ENCODE measurements at places on chromosomes 3 and 15.
A peak's percentile ranks its signal among the peaks of the same experiment; 100 is the strongest.

DNA sequence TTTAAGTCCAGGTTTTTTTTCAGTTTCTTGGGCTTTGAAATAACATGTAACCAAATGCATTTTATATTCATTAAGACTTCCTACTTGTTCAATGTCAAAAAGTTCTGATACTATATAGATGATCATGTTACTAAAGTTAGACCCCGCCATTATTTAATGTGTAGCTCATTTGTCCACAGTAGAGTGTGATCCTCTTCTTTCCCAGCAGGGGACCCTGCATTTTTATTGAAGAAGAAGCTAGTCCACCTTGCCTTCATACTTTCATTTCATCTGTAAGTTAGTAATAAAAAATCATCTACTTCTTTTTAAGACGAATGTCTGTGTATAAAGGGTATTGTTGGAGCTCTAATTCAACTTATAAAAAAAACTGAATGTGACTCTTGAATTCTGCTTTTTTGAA, 404.6 kb downstream of the SI start:
- DNase-seq, result no peak
- H3K36me3 ChIP-seq, result no peaks in the 10 kb centered on the region
- no peak overlapping the region for H3K27ac ChIP-seq
- H3K4me3 ChIP-seq, result no peak overlapping the region
- no peaks in the 10 kb centered on the region for H3K27me3 ChIP-seq

- peaks cover 23% of the 10 kb centered on the region for H3K4me1 ChIP-seq
- peaks cover 5% of the 10 kb centered on the region for H3K27me3 ChIP-seq
- DNase-seq, result no peak
- no peak overlapping the region for H3K27ac ChIP-seq
- H3K36me3 ChIP-seq, result peaks cover 20% of the 10 kb centered on the region
These were observed 91.7 kb downstream of the APBA2 start for GRCh38 chr15:28977377-28978010.

- no peak overlapping the region for H3K4me3 ChIP-seq
- H3K27ac ChIP-seq, result no peak overlapping the region
- peaks cover 4% of the 10 kb centered on the region for H3K36me3 ChIP-seq
- H3K27me3 ChIP-seq, result peaks cover 4% of the 10 kb centered on the region
- H3K4me1 ChIP-seq, result peaks cover 20% of the 10 kb centered on the region
- DNase-seq, result no peak
These were observed 95.4 kb downstream of the RFTN1 start for GRCh38 chr3:16417945-16418739.

- H3K36me3 ChIP-seq, result no peaks in the 10 kb centered on the region
- no peak for DNase-seq
- H3K27me3 ChIP-seq, result no peaks in the 10 kb centered on the region
- no peaks in the 10 kb centered on the region for H3K4me1 ChIP-seq
- no peak overlapping the region for H3K4me3 ChIP-seq
These were observed 510.4 kb upstream of the AGTR1 start for GRCh38 chr3:148187296-148187695.

DNA sequence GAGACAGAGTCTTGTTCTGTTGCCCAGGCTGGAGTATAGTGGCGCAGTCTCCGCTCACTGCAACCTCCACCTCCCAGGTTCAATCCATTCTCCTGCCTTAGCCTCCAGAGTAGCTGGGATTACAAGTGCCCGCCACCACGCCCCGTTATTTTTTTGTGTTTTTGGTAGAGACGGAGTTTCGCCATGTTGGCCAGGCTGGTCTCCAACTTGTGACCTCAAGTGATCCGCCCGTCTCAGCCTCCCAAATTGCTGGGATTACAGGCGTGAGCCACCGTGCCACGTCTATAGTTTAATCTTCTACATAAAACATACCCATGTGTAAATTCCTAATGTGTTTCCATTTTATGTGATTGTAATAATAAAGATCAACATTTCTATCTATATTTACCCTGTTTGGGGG, 1.7 kb downstream of the GALK2 start:
- H3K4me3 ChIP-seq, result peak overlapping the region; percentile 72
- no peak for DNase-seq
- H3K36me3 ChIP-seq, result peaks cover 24% of the 10 kb centered on the region
- H3K27me3 ChIP-seq, result no peaks in the 10 kb centered on the region
- H3K4me1 ChIP-seq, result peaks cover 17% of the 10 kb centered on the region
- no peak overlapping the region for H3K27ac ChIP-seq

Data from nephron progenitor cell (in vitro differentiated cells).